ENCODE measurements at places on chromosomes 3 and 15.

GRCh38 chr15:73926219-73927002, at the start of gene LOXL1:
LOXL1 (plus strand) TSS chr15:73926462; CDS start chr15:73926784, 322 bp downstream.
- peak; percentile 65 for DNase-seq

DNA sequence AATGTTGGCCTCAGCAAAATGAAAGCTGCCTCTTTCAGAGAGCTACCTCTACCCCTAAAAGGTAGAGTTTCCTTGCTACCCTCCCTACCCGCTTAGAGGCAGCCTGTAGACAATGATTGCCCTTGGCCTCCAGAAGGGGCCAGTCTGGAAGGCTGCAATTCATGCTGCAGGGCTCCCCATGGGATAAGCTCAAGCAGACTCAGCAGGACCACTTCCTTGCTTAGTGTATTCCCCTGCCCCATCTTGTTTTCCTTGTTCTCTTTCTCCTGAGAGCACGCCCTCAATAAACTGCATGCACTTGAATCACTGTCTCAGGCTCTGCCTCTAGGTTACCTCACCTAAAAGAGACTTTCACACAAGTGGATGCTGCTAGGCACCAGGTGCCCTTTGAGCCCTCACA, 134.0 kb upstream of the CTNNB1 start:
- no peak for DNase-seq

- no peak for DNase-seq
These were observed 133.9 kb downstream of the ALDH1A2 start for GRCh38 chr15:57931570-57931969.

GRCh38 chr3:21117370-21117769, 633.6 kb downstream of the ZNF385D start:
- DNase-seq, result no peak

- DNase-seq, result peak; percentile 63
These were observed 848 bp downstream of the SYNM start for GRCh38 chr15:99105514-99106341.

DNA sequence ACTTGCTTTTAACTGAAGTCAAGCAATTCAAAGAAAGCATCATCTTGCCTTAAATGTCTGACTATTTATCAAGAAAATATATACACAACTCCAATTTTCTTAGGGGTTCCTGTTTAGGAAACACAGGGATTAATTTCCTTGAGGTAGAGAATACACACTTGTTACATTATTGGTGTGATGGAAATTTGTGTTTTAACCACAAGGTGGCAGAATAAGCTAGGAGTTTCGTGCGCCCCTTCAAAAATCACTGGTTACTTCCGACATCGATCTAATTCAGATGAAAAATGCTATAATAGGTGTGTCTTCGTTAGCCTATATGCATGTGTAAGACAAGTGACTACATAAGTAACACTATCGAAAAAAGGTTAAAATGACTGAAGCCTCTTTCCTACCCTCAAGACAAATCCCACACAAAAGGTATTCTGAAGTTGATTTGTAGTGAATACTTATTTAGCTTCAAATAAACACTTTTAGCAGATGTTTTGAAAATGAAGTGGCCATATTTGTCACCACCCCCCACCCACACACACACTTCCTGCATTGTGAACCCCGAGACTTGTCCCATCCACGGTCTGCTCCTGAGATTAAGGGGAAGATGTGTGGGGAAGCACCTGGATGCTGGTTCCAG, 246.5 kb downstream of the ROBO1 start:
- peak; percentile 43 for DNase-seq

DNA sequence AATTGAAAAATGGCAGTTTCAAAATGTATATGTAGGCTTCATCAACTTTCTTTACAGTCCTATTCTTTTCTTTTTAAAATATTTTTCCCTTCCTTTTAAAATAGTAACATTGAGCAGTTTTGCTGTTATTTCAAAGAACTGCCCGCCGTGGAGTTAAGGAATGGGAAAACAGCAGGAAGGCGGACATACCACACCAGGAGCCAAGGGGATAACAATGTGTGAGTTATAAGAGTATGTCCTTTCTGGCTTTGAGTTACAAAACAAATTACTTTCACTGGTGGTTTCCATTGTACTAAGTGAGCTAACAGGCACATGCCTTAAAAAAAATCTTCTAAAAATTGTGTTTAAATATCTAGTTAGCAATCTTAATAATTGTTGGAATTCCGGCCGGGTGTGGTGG, 37.4 kb upstream of the FBXL22 start:
- DNase-seq, result no peak

- DNase-seq, result no peak
These were observed 68.9 kb downstream of the ARMC8 start for GRCh38 chr3:138256022-138256421.

- DNase-seq, result peak; percentile 25
These were observed 583.9 kb downstream of the NTRK3 start for GRCh38 chr15:87672309-87673288.

GRCh38 chr15:57079931-57080620, 161.6 kb downstream of the TCF12 start:
- no peak for DNase-seq

- DNase-seq, result no peak
These were observed 155.4 kb downstream of the ZMAT3 start for GRCh38 chr3:178916223-178916622.

DNA sequence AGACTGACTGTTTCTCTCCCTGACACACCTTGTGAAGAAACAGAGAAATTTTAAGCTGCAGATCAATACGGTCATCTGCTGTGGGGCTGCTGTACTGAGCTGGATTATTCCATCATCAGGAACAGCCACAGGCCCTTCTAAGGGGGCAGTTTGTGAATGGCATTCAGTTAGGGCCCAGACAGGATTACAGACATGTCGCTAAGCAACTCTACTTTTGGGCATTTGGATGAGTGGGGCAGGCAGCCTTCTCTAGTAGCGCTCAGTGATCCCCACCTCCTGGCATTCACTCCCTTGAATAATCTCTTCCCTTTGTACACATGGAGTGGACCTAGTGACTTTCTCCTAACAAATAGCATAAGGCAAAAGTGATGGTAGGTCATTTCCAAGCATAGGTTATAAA, 144.4 kb upstream of the RARB start:
- DNase-seq, result no peak

DNA sequence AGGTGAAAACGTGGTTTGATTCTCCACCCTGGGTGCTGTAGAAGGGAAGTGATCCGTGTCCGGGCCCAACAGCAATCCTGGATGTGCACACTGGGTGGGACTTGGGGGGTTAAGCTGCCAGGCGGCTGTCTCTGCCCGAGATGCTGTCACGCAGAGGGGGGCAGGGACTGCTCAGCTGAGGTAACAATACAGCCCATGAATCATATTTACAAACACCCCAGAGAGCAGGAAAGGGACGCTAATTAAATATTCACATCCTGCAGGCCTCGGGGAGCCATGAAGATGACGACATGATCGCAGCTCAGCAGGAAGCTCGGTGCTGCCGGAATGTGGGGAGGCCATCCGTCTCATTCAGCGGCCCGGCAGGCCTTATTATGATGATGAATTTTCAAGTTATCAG, 17.9 kb upstream of the CRABP1 start:
- DNase-seq, result no peak

GRCh38 chr15:63341898-63342297, 39.7 kb downstream of the CA12 start:
- no peak for DNase-seq

DNA sequence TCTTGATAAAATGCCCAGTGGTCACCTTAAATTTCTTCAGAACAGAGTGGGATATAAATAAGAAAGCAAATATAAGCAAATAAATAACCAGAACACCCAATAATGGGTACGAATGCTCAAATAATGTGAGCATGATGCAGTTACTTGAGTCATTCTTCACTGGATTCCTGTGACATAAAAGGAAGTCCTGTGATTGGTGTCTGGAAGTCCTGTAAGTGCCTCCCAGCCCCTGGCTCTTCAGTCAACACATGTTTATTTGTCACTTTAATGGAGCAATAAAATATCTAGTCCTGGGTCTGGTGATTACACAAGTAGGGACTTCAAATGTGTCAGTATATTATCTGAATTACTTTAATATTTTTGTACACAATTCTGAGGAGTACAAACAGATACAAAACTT, 30.4 kb downstream of the TMEM212 start:
- no peak for DNase-seq

- DNase-seq, result no peak
These were observed 317.1 kb upstream of the CBLB start for GRCh38 chr3:106185949-106186348.

DNA sequence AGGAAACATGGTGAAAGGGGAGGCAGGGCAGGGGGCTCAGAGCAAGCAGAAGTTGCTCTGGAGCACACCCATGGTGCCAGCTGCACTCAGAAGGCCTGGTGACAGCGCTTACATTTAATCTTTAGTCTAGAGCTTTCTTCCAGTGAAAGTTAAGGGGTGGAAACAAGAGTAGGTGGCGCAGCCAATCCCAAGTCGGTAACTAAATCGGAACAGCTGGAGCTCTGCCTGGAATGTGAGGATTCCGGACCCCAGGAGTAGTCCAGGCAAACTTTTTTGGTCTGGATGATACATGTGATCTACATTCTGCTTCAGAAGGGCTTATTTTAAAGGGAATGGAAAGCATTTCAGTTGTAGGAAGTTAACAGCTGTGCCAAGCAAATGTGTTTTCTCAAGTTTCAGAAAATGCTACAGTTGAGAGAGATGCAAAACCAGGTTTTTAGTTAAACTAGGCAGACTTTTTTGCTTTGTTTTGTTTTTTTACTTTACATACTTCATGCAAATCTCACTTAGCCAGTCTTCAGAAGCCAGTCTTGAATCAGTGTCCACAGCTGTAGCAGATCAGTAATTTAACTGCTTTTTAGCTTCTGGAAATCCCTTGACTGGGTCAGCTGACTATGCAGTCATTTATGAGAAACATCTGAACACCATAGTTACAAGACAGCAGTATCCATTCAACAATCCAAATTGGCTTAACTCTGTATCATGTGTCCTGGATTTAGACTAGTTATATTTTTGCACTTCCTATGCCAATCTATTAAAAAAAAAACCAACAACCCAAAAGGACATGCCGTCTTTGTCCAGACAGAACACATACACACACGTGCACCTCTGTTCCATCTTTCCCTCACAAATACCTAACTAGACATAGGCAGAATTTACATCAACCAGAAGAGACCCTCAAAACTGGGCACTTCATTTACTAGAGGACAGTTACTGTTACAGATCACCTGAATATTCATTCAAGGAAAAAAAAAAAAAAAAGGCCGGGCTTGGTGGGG, 33.2 kb downstream of the ZNF106 start:
- DNase-seq, result peak; percentile 97

GRCh38 chr3:159356606-159357005, 554.8 kb downstream of the MFSD1 start:
- no peak for DNase-seq

- no peak for DNase-seq
These were observed 43.5 kb downstream of the EPHB1 start for GRCh38 chr3:134838599-134838998.

DNA sequence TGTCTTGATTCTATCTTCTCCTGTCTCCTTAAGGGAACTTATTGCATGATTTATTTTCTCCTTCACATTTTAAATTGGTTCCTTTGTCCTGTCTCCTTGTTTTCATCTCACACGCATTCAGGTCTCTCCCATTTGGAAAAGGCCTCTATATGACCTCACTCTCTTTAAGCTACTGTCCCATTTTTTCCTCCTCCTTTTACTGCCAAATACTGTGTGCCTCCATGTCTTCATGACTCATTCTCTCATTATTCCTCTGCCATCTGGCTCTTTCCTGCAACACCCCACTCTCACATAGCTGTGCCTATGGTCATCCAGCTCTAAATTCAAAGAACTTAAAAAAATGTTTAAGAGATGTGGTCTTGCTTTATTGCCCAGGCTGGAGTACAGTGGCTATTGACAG, 48.0 kb downstream of the TYRO3 start:
- peak; percentile 57 for DNase-seq

GRCh38 chr3:61774279-61774890, 213.0 kb downstream of the PTPRG start:
- DNase-seq, result no peak

DNA sequence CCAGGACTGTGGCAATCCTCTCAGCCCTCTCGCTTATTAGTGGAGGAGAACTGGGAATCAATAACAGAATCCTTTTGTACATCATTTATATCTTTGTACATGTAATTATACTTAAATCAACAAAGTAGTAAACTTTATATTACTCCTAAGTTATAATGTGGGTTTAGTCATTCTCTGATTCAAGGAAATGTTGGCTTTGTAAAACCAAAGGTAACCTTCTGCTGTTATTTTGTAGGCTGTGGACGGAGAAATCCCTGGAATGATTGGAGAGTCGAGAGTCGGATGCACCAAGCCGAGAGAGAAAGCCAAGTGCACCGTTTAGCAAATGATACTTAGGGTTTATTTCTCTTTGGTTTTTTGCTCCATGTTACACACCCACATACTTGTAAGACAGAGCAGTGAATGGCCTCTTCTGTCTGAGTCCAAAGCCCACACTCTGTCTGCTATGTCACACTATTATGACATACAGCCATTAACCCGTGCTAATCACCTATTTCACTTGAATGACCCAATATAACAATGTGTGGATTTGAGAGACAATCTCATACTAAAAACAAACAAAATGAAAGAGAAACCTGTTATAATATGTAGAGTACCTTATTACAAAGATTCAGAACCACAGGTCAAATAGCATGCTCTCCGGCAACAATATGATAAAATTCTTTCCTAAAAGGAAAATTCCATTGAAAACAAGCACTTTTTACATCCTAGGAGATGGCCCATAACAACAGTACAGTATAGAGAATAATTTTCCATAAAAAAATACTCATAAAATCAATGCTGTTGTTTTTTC, 72.2 kb downstream of the MECOM start:
- DNase-seq, result no peak

DNA sequence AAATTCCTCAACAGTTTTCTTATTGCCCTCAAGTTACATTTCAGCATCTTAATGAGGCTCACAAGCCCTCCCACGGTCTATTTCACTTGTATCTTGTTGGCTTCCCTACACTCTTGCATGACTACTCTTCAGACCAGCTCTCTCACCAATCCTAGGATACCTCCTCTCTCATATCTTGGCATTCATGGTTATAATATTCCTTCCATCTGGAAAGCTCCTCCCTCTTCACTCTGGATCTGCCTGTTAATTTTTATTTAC, 8.5 kb upstream of the CCDC80 start:
- DNase-seq, result no peak

- no peak for DNase-seq
These were observed 44.3 kb upstream of the CNTN6 start for GRCh38 chr3:1048558-1048957.

GRCh38 chr15:63833021-63833696, 589 bp downstream of the HERC1 start:
- DNase-seq, result no peak

DNA sequence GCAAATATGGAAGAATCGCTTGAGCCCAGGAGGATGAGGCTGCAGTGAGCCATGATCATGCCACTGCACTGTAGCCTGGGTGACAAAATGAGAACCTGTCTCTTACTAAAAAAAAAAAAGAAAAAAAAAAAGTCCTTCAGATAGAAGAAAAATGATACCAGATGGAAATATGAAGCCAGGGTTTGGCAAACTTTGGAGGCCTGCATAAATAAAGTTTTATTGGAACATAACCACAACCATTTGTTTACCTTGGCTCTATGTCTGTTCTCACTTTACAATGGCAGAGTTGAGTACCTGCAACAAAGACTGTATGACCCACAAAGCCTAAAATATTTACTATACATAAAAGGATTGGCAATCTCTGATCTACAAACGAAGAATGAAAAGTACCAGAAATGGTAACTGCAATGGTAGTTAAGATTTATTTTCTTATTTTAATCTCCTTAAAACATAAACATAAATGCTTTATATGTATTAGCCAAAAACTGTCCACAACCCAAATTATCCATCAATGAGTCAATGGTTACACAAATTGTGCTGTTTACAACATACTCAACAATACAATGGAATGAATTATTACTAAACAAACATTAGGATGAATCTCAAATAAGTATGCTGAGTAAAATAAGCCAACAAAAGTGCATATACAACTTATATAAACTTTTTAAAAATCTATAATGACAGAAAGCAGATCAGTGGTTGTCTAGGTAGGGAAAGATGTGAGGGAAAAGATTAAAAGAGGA, 41.8 kb downstream of the GOLGB1 start:
- no peak for DNase-seq
